Left colon (tissue), 2 donors: ENCODE measurements at places on chromosomes 1 and 21. TPM values are rescaled to one million over a fixed set of nuclear protein-coding genes. Genes with fewer than 3 reads are reported as not detected.

DNA sequence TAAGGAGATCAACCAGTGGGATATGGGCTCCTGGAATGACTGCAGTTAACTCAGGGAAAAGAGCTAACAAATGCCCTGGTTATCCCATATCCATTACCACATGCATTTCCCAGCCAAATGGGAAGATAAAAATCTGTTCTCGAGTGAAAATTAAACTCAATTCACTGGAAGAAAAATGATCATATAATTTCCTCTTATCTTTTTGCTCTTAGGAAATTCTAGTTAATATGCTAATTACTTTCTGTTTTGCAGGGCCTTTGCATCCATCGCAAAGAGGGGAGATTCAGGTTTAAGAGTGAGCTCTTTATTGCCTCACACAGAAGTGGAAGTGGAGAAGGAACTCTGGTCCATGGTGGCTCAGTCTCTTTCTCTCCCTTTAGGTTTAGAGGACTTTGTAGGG is 3.9 kb upstream of the IL24 start:
- DNase-seq, result no peak

Gene CITED4
- total RNA-seq, result 4.1 TPM

Gene SH3D21
- total RNA-seq, result 14.6 TPM

GRCh38 chr1:190175320-190175719 is 302.3 kb downstream of the BRINP3 start:
- no peak for DNase-seq

Gene UTS2
- total RNA-seq, result not detected

DNA sequence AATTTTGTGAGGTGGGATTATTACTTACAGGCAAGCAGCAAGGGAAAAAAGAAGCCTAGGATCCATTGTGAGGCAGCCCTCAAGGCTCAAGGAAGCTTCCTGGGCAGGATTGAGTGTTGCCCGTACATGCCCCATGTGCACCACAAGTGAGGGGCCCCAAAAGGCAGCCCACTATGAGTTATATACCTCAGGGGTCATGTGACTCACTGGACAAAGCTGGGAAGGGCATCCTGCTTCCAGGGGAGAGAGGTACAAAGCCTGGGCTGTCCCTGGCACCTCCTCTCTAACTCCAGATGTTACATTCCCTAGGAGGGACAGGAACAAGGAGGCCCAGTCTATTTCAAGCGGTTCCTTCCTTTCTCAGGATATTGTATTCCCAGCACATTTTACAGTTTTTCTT is 34.0 kb upstream of the CD1D start:
- no peak for DNase-seq

GRCh38 chr1:178271471-178271870 is 177.6 kb downstream of the RASAL2 start:
- no peak for DNase-seq

Gene LCE1D
- not detected for total RNA-seq

- no peak for DNase-seq
Measured at GRCh38 chr1:171138980-171139379, 46.1 kb upstream of the FMO2 start.

Gene PDZK1IP1
- 107 TPM for total RNA-seq

GRCh38 chr1:43984855-43985254 is 5.8 kb downstream of the B4GALT2 start:
- no peak for DNase-seq

Gene SEC16B
- total RNA-seq, result 4.7 TPM

GRCh38 chr1:100036718-100037655 is 67.2 kb downstream of the SLC35A3 start:
- DNase-seq, result no peak
